ENCODE measurements at places on chromosomes 5 and 9.

- DNase-seq, result no peak
Measured at GRCh38 chr5:122967085-122967484, 69.4 kb downstream of the PPIC start.

DNA sequence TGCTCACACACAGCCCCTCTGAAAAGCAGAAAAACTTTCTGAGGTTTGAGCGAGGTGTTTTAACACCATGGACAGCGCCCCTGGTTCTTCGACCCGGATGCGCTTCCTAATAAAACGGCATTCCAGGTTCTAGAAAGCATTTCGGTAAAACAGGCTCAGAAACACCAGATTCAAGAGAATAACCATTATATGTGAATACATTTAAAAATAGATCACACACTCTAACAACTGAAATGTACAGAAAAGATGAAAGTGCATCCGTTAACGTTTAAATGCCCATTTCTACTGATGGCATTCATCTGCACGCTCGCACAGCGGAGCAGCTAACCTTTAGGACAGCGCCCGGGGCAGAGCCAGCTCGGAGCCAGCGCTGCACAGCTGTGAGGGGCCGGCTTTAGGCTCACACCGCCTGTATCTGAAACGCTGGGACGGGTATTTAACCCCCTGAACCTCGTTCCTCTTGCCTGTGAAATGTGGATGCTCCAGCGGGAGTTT is 26.3 kb upstream of the TENT4A start:
- DNase-seq, result peak; percentile 34

- no peak for DNase-seq
Measured at GRCh38 chr9:129089246-129089645, 8.3 kb downstream of the DOLPP1 start.

DNA sequence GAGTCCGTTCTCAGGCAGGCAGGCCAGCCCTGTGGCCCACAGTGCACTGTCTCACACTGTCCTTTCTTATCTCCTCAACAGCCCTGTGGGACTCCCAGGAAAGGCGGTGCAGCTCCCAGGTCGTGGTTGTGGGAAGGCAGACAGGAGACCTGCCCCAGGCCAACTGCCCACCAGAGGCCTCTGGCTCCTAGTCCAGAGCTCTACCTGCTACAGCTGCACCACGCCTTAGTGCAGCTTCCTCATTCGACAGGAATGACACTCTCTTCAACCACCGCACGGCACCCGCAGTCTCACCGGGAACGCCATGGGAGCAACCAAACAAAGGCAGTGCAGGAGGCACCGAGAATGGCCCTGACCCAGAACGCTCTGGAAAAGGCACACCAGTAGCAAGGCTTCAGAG is 25.3 kb downstream of the CAMSAP1 start:
- DNase-seq, result no peak

GRCh38 chr9:129007035-129007765 is 20.9 kb downstream of the SH3GLB2 start:
- DNase-seq, result peak; percentile 65

DNA sequence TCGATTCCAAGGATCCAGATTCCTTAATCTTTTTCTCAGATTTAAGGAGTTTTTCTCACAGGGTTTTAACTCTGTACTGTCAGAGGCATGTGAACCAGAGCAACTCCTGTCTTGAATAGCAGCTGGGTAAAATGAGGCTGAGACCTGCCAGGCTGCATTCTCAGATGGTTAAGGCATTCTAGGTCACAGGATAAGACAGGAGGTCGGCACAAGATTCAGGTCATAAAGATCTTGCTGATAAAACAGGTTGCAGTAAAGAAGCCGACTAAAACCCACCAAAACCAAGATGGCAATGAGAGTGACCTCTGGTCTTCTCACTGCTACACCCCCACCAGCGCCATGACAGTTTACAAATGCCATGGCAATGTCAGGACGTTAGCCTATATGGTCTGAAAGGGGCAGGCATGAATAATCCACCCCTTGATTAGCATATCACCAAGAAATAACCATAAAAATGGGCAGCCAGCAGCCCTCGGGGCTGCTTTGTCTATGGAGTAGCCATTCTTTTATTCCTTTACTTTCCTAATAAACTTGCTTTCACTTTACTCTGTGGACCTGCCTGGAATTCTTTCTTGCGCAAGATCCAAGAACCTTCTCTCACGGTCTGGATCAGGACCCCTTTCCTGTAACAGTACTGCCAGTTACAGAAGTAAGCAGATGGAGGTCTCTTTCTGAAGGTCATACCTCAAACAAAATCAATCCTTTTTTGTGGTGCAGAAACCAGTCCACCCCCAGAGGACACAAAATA is 87.1 kb downstream of the SLC38A9 start:
- no peak for DNase-seq

DNA sequence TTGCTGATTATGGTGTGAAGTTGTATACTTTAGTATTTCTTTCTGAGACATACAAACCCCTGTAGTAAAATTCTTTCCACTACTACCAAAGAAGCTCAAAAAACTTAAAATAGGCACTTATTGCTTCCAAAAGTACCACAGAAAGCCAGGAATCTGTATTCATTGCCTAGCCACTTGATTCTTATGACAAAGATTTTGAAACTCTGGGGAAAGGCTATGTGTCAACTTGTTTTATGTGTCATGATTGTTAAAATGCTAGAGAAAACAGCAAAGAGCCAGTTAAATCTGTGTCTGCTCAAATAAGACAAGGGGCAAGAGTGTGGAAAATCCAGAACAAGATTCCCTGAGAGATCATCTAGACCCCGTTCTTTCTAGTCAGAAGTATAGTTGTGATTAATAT is 6.0 kb downstream of the KIF2A start:
- DNase-seq, result no peak

DNA sequence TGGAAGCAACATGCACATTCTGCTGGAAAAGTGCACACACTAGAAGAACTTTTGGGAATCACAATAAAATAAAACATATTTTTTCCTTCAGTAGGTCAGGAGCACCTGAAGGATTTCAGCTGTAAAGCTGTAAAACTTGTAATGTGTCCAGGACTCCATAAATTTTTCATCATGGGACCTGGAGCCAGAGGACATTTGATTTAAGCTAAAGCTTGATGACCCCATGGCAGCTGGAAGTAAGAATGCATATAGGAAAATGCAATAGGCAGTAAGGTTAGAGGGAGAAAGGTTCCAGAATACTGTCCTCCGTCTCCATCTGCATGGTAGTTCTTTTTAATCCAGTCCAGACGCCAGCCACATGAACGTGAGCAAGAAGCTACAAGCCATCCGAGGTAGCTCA is 166.0 kb downstream of the ADAMTSL1 start:
- DNase-seq, result no peak

DNA sequence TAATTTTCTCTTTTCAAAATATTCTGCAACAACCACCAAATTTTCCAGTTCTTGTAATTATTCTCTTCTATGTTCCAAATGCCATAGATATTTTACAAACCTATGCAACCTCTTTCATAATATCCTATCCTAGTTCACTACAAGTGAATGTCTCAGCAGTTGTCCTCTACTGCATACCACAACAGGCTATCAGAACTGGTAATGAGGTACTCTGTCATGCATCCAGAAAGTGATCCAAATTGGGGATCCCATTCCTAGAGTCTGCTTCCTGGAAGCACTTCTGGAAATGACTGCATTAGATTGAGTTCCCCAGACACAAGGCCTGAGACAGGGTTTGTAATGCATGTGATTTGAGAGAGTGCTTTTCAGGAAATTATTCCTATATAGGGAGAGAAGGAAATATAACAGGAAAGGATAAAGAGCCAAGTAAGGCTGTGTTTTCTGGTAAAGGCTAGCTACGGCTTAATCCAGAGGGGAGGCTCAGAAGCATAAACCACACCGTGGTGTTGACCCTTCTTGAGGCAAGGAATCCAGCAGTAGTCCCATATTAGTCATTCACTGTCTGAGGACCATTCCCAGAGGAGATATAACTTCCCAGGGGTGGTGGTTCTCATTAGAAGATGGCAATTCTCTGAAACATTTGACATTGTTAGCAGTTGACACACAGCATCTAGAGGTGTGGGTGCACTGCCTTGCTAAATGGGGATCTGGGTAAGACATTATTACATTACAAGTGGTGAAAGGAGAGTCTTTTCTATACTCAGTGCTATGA is 80.3 kb upstream of the FST start:
- no peak for DNase-seq

- no peak for DNase-seq
Measured at GRCh38 chr9:124708633-124709291, 62.3 kb downstream of the NR6A1 start.

Measured in left cardiac atrium (tissue), 4 donors.